ENCODE measurements at places on chromosomes 7 and 10.

DNA sequence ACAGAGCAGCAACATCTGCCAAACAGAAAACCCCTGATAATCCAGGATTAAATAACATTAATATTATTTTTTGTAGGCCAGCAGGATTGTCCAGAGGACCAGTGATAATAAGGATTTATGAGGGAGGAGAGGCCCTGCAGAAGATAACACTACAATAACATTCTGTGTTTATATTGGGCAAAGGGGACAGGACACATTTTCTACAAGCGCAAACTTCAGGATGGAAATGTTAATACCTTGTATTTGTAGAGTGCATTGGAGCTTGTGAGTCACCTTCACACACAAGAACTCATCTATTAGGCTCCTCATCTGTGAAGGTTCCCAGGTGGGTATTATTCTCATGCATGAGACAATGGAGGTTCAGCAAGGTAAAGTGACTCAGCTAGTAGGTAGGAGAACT, 51.0 kb downstream of the BAMBI start:
- no peak for DNase-seq

- DNase-seq: no peak
Observed at GRCh38 chr7:42902331-42902730, 9.5 kb downstream of the C7orf25 start.

- DNase-seq: no peak
Observed at GRCh38 chr7:139702313-139702731, 75.5 kb downstream of the HIPK2 start.

GRCh38 chr7:45459476-45459875, 114.7 kb upstream of the ADCY1 start:
- DNase-seq: no peak

DNA sequence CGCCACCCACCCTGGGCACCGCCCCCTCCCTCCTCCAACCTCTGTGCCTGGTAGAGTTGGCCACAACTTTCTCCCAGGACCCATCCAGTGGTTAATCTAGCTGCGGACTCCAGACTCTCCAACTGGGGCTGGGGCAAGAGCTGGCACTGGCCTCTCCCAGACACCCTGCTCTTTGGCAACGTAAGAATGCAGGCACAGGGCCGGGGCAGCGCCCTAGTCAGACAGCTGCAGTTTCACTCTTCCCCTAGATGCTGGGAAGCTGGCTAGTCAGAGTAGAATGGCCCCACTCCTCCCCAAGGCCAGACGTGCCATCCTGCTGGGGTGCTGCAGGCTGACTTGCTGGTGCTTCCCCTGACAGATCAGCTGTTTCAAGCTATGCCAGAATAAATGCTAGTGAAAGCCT, 22.1 kb downstream of the HSPA12A start:
- DNase-seq: no peak

DNA sequence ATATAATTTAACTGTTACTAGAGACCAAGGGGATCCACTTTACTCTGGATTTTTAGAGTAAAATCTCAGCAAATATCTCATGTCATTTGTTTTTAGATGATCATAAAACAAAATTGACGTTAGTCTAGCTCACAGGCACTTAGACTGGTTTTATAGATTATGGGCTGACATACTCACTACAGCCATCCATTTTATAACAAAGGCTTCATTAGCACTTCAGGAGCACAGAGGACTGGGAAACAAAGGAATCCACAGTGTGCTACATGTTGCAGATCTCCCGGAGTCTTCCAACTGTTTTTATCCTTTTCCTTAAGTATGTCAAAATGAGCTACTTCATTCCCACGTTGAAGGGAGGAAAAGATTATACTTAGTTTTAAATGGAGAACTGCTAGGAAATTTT, 15.9 kb upstream of the SCRN1 start:
- DNase-seq: no peak

DNA sequence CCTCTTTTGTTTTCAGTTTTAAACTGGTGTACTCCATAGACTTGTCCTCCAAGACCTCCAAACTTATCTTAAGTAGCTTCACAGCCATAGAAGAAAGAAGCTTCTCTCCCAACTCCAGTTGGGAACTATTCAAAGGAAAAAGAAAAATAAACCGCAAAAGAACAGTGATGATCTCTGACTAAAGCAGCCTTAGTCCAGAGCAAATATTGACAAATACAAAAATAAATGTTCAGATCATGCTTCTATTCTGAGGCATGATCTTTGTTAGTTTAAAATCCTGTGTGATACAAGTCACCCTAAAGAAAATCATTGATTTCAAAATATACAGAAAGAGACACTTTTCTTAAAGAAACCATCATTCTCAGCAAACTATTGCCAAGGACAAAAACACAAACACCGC, 373.0 kb upstream of the SMIM30 start:
- DNase-seq: no peak

DNA sequence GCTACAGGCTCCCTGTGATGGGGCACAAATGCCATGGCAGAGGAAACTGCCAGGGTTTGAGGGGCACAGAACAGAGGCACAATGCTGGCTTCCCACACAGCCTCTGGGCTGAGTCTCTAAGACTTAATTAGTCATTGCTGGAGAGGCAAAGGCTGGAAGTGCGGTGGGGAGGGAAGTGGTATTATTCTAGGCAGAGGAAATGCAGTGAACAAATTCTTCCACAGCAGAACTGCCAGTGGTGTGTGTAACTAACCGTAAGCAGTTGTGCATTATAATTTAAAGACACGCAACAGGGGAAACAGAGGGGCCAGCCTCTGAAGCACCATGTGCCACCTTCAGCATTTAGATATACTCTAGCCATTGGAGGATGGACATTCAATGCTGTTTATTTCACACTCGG, 12.8 kb downstream of the ICA1 start:
- no peak for DNase-seq

GRCh38 chr7:47497367-47498096, 84.4 kb downstream of the TNS3 start:
- no peak for DNase-seq

GRCh38 chr10:1150638-1150955, 94.4 kb downstream of the WDR37 start:
- DNase-seq: no peak

- DNase-seq: no peak
Observed at GRCh38 chr7:107627002-107627401, 33.6 kb upstream of the SLC26A4 start.

DNA sequence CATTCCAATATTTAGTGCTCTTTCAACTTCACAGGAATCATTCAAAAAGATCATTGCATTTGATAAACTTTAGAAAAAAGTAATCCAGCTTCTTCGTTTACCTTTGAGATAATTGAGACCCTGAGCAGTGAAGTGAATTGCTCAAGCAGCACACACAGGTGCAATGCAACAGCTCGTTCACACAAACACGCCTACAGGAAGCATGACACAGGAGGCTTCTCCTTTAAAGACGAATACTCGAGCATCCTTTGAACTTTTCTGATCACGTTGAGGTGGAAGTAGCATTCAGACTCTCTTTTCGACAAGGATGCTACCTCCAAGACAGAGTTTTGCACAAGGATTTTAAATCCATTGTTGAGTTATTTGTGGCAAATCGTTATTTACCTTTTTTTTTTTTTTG, 18.0 kb upstream of the RSU1 start:
- DNase-seq: no peak

- DNase-seq: no peak
Observed at GRCh38 chr10:71684356-71685173, 35.0 kb downstream of the C10orf105 start.

Measured in activated naive CD4-positive, alpha-beta T cell (primary cell).